ENCODE measurements at places on chromosomes 7 and 10.
A peak's percentile ranks its signal among the peaks of the same experiment; 100 is the strongest.

GRCh38 chr7:17934612-17935240 lies 5.6 kb downstream of the SNX13 start:
- no peak for DNase-seq

DNA sequence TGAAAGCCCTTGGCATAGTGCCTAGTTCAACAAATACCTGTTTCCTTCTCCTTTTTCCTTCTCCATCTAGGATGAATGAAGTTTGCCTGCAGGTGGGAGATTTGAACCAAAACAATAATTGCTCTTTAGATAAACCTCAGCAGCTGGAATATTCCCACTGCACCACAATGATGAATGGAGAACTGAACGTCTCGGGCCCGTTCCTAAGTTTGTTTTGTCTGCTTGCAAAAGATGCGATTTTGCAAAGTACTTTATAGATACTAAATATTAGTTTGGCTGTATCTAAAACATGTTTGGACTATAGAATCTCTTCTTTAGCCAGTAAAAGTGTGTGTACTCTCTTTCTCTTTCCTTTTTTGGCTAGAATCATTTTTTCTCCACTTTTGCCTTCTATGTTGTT lies 75.8 kb upstream of the BMPER start:
- peak; percentile 37 for DNase-seq

DNA sequence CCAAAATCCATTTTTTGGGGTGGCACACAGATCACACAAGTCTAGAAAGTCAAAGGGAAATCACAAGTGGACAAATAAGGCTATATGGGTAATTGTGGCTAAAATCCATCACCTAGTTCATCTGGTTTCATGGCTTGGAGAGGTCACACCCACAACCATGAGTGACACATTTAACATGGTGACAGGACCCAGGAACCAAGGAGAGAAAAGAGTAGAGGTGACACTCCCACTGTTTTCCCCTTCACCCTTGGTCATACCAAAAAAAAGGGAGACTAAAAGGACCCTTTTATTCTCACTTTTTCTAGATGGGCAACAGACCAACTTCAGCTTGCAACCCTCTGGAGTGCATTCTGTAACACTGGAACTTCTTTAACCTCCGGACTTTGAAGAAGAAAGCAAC lies 46.2 kb upstream of the ZNF107 start:
- peak; percentile 44 for DNase-seq

- DNase-seq = no peak
Measured at GRCh38 chr10:127408733-127409132, 140.4 kb upstream of the NPS start.

DNA sequence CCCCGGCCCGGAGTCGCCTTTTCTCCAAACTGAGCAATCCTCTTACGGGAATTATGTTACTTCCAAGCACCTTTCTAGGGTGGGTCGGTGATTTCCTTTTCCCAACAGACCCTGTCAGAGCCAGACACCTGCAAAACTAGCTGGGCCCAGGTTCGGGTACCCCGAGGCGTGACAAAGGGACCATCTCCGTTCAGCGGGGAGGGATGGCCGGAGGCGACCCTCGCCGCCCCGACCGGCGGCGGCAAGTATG lies 445 bp downstream of the PPA1 start:
- DNase-seq = no peak

Measured in DMS53 (cell line).